AG04450 (cell line): ENCODE measurements at places on chromosomes 7 and 10. TPM values are rescaled to one million over a fixed set of nuclear protein-coding genes. Genes with fewer than 3 reads are reported as not detected.

DNA sequence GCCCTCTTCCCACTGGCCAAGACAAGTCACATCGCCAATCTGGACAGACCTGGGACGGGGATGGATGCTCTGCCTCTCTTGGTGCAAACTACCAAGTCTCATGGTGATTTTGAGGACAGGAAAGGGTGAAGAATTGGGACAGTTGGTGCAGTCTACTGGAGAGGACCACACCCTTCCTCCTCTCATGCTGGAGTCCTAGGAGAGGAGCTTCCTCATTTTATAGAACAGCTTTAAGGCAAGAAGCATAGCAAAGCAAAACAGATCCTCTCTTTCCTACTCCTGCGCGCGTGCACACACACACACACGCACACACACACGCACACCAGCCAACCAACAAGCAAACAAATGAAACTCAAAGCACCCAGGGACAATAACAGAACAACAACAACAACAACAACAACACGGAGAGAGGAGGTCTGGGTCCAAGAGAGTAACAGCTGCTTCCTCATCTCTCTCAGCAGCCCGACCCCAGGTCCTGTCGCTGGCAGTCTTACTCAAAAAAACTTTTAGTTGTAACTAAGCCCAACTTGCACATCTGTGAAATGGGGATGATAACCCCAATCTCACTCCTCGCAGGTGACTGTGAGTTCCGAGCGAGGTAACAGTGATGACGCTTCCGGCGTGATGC lies 83.4 kb downstream of the TMEM178B start:
- no peak for DNase-seq

DNA sequence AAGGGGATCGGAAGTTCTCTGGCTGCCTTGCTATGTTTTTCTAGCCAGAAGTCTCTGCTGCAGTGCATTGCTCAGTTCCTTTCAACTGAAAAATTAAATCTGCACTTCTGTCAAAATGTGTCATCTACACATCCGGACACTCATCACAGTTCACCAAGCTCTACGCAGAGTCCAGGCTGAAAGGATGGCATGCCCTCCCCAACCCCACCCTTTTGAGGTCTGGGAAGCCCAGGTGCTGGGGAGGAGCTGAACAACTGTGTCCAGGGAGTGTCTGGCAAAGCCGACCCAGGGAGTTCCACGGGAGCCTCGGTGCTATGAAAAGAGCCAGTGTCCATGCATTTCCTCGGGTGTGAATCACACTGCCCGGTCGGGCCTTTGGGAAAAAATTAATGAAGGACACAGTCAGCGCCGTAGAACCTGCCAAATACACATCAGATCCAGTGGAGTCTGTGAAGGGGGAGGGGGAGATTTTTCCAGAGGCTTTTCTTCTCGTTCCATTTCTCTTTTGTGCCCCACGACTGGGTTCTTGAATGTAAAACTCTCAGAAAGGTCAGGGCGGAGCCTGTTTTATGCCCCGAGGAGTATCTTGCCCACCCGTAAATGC lies 757 bp upstream of the PALS2 start:
- DNase-seq: no peak

DNA sequence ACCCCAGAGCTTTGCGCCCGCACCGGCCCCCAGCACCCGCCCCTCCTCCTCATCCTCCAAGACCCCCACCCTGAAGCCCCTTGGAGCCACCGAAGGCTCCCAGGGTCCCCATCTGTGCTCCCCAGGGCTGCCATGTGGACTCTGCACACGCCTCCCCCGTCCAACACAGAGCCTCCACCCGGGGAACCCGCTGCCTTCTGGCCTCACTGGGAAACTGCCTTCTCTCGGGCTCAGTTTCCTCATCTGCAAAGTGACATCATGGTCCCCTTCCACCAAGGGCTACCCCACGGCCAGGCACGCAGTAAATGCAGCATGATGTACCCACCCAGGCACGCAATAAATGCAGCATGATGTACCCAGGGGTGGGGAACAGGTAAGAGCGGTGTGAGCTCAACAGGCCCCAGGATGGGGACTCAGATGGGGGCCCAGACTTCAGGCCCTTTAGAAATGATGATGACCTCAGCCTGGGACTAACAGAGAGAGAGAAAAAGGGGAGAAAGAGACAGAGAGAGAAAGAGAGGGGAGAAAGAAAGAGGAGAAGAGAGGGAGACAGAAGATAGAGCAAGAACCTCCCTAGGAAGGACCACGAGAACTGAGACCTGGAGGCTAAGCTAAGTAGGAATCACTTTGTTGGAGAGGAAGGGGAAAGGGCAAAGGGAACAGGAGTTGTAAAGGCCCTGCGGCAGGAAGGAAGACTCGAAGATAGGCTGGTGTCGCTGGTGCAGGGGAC lies 2.5 kb upstream of the MICALL2 start:
- no peak for DNase-seq

- no peak for DNase-seq
These were observed 42.3 kb upstream of the PRKG1 start for GRCh38 chr10:51031950-51032349.

PDE1C gene
- polyA plus RNA-seq: 3.4 and 3.8 TPM in 2 replicates

GRCh38 chr7:93036807-93037206 lies 81.0 kb downstream of the SAMD9 start:
- DNase-seq: no peak

GRCh38 chr7:116367171-116367813 lies 132.2 kb upstream of the CAV2 start:
- DNase-seq: no peak

- DNase-seq: no peak
These were observed 164.1 kb upstream of the CDCA7L start for GRCh38 chr7:22109761-22110160.

CARD11 gene
- polyA plus RNA-seq: 1.2 TPM in 2 replicates

- no peak for DNase-seq
These were observed 4.4 kb downstream of the UNC5B start for GRCh38 chr10:71216751-71217265.

- DNase-seq: no peak
These were observed 29.4 kb upstream of the RAPGEF5 start for GRCh38 chr7:22386206-22386858.

PARD3 gene
- polyA plus RNA-seq: 34.4 and 43.1 TPM in 2 replicates

GRCh38 chr10:28929942-28930341 lies 252.6 kb downstream of the BAMBI start:
- no peak for DNase-seq

TMEM60 gene
- polyA plus RNA-seq: 31.6 and 43.1 TPM in 2 replicates

DNA sequence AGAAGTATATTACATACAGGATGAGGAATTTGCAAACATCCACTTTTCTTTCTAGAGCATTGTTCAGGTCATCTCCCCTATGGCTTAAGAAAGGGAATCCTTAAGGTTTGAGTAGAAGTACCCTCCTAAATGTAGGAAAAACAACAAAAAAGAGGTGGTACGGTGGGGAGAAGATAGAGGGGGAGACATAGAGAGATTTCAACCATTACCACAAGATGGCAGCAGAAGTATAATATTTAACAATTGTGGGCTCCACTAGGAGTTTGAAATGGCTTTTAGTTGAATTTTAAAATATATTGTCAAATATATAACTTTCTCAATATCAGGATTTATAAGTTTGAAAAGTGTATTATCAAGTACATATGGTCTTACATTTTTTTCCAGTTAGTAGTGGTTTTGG lies 72.7 kb upstream of the PRKG1 start:
- DNase-seq: no peak

GRCh38 chr10:124446830-124447750 lies 2.7 kb downstream of the NKX1-2 start:
- no peak for DNase-seq

DNA sequence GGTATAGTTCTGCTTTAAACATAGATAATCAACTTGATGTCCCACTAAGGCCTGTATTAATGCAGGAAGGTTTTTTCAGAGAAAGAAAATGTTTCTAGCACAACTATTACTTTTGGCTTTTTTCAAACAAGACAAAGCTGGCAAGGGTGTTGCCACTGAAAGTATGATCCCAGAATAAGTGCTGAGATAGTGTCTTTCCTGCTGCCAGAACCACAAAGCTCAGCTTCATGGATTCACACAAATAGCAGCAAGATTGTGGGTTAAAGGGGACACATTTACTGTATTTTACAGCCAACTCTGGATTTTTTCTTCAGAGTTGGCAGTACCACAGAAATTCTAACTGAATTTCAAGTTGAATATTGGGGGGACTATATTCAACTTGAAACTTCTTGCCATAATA lies 4.3 kb downstream of the NCOA4 start:
- no peak for DNase-seq

- DNase-seq: no peak
These were observed 760 bp upstream of the KCTD7 start for GRCh38 chr7:66627881-66628360.

TET1 gene
- 2.4 and 3.4 TPM in 2 replicates for polyA plus RNA-seq

ODAD2 gene
- polyA plus RNA-seq: 0.96 and 1.3 TPM in 2 replicates

- DNase-seq: no peak
These were observed 39.7 kb downstream of the HIPK2 start for GRCh38 chr7:139738101-139738489.

ZC3HAV1 gene
- polyA plus RNA-seq: 21.7 and 25.3 TPM in 2 replicates
